Transverse colon (tissue), 4 donors: ENCODE measurements at places on chromosomes 5 and 9. TPM values are rescaled to one million over a fixed set of nuclear protein-coding genes. Genes with fewer than 3 reads are reported as not detected.

The TRPM3 gene
- 1.2 TPM for total RNA-seq

- DNase-seq, result no peak
Measured at GRCh38 chr5:175248416-175248905, 195.5 kb downstream of the DRD1 start.

GRCh38 chr9:93161786-93162562 lies 22.0 kb upstream of the WNK2 start:
- DNase-seq, result no peak

The IDNK gene
- not detected for total RNA-seq

- no peak for DNase-seq
Measured at GRCh38 chr5:96478983-96479382, 45.9 kb upstream of the PCSK1 start.

DNA sequence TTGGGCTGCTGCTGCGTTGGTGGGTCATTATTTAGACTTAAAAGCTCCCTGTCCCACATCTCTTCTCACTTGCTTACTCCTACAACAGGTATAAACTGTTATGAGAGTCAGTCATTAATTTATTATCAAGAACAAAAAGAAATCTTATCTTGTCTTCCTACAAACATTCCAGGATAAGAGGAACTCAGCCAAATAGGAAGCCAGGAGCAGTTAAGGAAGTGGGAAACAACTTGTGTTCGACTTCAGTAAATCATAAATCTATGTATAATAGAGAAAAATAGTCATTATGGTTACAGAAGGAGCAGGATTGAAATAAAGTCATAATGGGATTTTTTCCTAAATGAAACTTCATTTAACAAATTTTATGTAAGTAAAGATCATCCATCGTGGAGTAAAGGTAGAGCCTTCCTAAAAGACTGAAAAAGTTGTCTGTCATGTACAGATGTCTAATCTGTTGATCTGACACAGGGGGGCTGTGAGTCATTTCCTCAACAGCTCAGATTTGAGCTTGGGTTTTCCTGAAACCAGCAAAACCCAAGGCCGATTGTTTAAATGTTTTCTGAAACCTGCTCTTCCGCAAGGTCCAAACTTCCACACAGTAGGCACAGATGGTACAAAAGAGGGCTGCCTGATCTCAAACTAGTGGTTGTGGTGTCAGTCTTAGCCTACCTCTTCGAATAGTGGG lies 25.3 kb upstream of the LRRTM2 start:
- DNase-seq, result no peak

GRCh38 chr9:108331596-108331995 lies 524.2 kb downstream of the ACTL7B start:
- DNase-seq, result no peak

The CDH9 gene
- not detected for total RNA-seq
